ENCODE measurements at places on chromosomes 4 and X.
A peak's percentile ranks its signal among the peaks of the same experiment; 100 is the strongest.

- no peak for DNase-seq
Measured at GRCh38 chrX:37716602-37717001, 31.0 kb downstream of the XK start.

- peak; percentile 13 for DNase-seq
Measured at GRCh38 chr4:46946919-46947536, 38.0 kb upstream of the COX7B2 start.

DNA sequence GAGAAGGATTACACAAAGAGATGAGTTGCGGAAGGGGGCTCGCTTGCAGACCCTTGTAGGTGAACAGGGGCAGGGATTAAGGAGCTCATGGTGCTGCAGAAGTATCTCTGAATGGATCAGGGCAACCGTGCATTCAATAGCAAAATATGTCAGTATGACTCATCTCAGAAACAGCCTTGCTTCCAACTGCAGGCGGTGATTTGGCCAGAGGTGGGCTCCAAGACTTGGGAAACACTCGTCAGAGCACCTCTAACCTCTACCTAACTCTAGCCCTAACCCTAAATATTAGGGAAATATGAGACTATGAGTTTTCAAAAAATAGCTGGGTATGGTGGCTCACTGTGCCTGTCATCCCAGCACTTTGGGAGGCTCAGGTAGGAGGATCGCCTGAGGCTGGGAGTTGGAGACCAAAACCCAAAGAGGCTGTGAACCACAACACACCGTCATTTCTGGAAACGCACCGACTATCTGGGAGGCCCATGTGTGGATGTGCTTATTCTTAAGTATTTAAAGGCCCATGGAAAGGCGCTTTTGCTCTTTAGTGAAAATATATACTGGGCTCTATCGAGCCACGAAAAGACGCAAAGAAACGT is 102.6 kb downstream of the DHRSX start:
- DNase-seq, result peak; percentile 21

DNA sequence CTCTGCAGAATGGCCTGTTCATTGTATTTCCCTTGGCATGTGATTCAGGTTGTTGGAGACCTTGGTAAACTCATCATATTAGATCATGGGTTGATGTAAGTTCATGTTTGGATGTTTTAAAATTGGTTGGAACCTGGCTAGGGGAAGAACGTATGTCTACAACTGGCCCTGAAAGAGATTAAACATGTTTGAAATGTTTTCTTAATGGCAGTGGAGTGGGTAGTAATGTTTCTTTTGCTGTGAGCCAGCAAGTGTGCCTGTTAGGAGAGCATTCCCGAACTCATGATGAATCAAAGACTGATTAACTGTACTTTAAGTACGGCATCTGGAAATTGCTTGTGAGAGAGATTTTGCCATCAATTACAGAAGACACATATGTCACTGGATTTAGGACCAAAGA is 44.5 kb upstream of the SLC4A4 start:
- no peak for DNase-seq

DNA sequence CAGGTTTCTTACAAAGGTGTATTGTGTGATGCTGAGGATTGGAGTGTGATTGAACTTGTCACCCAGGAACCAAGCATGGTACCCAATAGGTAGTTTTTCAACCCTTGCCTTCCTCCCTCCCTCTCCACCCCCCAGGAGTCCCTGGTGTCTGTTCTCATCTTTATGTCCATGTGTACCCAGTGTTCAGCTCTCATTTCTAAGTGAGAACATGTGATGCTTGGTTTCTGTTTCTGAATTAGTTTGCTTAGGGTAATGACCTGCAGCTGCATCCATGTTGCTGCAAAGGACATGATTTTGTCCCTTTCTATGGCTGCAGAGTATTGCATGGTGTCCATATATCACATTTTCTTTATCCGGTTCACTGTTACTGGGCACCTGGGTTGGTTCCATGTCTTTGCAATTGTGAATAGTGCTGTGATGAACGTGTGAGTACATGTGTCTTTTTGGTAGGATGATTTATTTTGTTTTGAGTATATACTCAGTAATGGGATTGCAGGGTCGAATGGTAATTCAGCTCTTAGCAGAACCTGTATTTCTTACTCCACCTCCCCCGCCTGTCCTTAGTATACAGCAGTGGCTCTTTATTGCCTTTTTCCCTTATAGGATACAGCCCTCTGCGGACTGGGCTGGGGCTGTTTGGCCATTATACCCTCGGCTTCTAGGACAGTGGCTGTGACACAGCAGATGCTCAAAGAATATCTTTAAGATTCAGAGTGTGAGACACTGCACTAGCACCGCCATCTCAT is 145.4 kb downstream of the PTTG2 start:
- DNase-seq, result no peak

DNA sequence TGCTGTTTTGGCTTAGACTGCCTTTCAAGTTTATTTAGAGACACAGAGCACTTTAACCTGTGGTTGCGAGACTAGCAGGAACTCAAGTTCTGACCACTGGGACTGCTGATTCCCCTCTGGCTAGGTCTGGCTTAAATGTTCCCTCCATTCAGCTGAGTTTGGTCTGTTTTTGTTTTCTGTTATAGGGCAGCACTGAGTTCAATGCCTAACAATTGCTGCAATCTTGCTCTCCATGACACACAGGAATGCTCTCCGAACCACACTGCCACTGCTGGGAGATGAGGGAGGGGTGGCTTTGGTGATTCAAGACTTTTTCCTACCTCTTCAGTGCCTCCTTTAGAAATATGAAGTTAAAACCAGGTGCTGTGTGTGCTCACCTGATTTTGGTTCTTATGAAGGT is 106.3 kb upstream of the EOLA2 start:
- no peak for DNase-seq

- DNase-seq, result no peak
Measured at GRCh38 chr4:16544251-16544721, 318.0 kb upstream of the TAPT1 start.

DNA sequence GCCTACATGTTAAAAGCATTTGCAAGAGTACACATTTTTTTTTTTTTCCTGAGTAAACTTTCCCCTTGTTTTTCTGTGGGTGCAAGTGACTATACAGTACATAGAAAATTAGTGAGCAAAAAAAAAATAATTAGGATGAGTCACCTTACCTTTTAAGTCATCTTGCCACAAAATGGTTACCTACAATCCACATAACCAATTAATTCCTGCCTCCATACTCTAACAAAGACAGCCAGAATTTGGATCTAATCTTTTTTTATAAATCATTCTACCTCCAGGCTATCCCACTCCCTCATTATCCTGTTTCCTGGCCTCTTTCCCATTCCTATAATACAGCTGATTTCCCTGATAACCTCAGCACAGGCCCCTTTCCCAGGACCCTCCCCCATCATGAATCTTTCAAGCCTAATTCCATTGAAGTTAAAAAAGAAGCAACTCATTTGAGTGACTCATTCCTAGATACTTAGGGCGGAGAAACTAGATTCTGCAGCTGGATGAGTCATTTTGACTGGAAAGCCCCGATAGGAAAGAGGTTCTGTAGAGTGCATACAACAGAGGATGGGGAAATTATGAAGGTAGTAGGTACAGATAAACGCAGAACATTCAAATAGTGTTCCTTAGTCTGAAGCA is 128.2 kb downstream of the C4orf51 start:
- peak; percentile 90 for DNase-seq

Data from RKO (cell line).